ENCODE measurements at places on chromosomes 6 and 20.

- DNase-seq: no peak
These were observed 17.0 kb downstream of the SLC2A4RG start for GRCh38 chr20:63756648-63756991.

GRCh38 chr6:46098678-46099077 lies 31.1 kb upstream of the ENPP4 start:
- no peak for DNase-seq

GRCh38 chr20:2280082-2280481 lies 15.7 kb upstream of the TGM3 start:
- DNase-seq: no peak

GRCh38 chr6:6379573-6379972 lies 59.1 kb upstream of the F13A1 start:
- DNase-seq: no peak

DNA sequence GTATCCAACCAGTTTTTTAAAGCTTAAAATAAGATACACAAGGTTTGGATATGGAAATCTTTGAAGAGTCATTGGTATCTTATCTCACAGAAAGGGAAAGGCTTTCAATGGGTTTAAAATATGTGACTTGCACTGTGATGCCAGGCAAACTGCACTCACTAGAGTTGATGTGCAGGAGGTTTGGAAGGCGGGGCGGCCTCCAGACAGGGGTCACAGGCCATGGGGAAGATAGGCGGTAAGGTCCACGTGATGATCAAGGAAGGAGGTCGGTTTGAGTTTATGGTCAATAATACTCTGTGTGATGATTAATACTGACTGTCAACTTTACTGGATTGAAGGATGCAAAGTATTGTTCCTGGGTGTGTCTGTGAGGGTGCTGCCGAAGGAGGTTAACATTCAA lies 9.5 kb upstream of the RAMACL start:
- no peak for DNase-seq

GRCh38 chr20:1888796-1889463 lies 6.3 kb upstream of the SIRPA start:
- no peak for DNase-seq

Data from CD4-positive, alpha-beta T cell treated with Interleukin-4 for 4 hours (primary cell).